Inflammatory macrophage (primary cell): ENCODE measurements at places on chromosomes 5 and 9.

DNA sequence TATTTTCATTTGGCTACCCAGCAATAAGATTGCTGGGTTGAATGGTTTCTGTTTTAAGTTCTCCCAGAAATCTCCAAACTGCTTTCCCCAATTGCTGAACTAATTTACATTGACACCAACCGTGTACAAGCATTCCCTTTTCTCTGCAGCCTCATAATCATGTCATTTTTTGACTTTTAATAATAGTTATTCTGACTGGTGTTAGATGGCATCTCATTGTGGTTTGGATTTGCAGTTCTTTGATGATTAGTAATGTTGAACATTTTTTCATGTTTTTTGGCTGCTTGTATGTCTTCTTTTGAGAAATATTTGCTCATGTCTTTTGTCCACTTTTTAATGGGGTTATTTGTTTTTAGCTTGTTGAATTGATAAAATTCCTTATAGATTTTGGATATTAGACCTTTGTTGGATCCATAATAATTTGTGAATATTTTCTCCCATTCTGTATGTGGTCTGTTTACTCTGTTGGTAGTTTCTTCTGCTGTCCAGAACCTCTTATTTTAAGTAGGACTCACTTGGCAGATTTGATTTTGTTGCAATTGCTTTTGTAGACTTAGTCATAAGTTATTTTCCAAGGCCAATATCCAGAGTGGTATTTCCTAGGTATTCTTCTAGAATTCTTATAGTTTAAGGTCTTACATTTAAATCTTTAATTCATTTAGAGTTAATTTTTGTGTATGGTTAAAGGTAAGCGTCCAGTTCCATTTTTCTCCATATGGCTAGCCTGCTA lies 793.7 kb downstream of the BRINP1 start:
- DNase-seq = no peak

DNA sequence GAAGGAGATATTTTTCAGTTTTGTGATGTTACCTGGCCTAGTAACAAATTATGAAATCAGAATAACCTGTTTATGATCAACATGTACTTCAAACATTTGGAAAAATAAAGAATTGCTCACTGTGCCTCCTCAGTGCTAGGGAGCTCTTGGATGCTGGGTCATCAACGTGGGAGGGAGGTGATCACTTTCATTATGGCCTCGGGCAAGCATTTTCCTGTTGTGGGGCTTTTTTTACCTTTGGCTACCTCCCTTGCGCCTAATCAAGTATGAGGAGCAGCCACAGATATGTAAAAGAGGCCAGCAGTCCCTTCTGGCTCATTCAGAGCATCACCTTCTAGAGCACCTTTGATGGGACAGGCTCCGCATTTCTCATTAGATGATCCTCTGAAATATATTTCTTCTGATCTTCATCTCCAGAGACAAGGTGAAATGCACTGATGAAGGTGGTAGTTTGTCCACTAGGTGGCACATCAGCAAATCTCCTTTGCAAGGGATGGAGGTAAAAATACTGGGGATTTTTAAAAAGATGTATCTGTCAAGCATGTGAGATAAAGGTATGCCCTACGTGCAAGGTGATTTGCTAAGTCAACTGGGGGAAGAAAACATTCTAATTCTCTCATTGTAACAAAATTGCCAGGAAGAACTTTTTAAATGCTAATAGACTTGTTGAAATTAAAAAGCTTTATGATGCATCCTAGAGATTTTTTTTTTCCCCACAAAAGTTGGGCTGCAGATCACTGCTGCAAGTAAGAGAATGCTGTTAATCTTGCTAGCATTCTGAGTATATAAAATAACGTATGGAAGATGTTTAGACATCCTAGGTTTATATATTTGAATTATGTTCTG lies 218.2 kb downstream of the MAST4 start:
- DNase-seq = peak; percentile 50

- DNase-seq = no peak
These were observed 153.9 kb downstream of the PRELID2 start for GRCh38 chr5:145681216-145681615.

DNA sequence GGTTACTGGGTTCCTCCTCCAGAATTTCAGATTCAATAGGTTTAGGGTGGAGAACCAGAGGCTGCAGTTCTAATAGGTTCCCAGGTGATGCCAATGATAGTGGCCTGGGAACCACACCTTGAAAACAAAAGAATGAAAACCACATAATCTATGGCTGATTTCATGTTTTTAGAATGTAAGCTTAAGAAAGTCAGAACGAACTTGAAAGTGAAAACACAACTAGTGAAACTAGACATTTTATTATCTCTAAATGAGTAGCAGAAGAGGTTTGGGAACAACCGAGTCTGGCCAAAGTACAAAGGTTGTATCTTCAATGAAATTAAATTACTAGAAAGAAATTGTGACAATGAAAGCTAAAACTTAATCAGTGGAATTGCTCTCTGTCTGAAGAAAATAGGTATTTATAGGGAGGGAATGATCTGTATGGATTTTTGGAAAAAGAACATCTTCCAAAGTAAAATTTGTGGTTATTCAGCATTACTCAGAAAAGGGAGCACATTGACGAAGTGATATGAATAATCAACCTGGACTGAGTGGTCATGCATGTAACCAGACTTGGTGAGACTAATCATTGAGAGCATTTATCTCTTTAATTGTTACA lies 24.9 kb upstream of the CEP120 start:
- no peak for DNase-seq

- DNase-seq = no peak
These were observed 48.3 kb downstream of the BOD1 start for GRCh38 chr5:173568128-173568527.

GRCh38 chr9:111094433-111094924 lies 56.2 kb upstream of the LPAR1 start:
- peak; percentile 93 for DNase-seq

GRCh38 chr9:68975365-68976043 lies 38.4 kb downstream of the PRKACG start:
- peak; percentile 83 for DNase-seq

- DNase-seq = no peak
These were observed 125.0 kb upstream of the NR5A1 start for GRCh38 chr9:124632077-124632621.

GRCh38 chr9:93011114-93011513 lies 47.4 kb upstream of the SUSD3 start:
- no peak for DNase-seq

DNA sequence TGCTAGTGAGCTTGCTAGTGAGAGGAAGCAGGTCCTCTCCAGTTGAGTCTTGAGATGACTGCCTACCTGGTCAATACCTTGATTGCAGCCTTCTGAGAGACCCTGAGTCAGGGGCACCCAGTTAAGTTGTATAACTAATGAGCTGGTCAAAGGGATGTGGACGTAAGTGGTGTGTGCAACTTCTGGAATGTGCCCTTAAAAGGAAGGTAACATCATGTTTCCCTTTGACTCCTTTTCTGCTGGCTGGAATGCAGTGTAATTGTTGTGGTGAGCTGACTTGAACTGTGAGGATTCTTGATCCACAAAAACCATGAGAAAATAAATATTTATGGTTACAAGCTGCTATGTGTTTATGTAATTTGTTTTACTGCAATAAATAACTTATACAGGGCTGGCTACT lies 2.4 kb upstream of the SNX2 start:
- DNase-seq = no peak

GRCh38 chr9:124309667-124310084 lies 51.9 kb downstream of the NEK6 start:
- DNase-seq = no peak

GRCh38 chr5:174817610-174818009 lies 93.2 kb downstream of the MSX2 start:
- no peak for DNase-seq

DNA sequence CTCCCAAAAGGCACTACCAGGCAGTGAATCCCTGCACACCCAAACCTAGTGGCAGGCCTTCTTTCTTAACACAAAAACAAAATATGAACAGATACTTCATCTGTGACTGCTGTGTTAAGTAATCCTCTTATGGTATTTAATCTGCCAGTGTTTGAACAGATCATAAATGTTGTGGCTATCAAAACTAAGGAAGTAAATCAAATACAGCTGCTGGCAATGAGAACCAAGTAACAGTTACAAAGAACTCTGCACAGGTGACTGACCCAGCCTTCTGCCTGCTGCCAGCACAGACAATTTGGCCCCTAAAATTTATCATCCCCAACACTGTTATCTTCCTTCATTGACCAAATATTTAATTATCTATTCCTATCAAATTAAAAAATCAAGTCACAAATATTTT lies 78.0 kb downstream of the GNAQ start:
- no peak for DNase-seq

DNA sequence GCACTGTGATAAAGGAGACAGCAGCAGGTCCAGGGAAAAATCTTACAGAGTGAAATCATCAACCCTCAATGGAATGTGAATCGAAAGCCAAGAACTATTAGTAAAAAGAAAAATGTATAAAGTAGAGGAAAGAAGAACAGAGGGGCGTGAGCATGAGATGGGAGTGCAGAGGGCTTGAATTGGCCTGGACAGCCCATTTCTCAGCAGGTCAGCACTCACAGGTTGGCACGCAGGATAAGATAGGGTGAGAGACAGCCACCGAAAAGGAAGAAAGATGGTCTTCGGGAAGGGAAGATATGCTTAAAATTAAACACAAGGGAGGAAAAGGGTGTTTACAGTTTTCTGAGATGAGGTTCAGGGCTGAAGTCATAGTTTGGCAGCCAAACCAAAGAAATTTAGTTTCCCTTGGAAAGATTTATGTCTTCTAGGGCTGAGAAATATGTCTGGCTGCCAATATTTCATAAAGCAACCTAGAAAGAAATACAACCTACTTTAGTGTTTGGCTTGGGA lies 524.7 kb downstream of the SPATA31D1 start:
- DNase-seq = no peak

DNA sequence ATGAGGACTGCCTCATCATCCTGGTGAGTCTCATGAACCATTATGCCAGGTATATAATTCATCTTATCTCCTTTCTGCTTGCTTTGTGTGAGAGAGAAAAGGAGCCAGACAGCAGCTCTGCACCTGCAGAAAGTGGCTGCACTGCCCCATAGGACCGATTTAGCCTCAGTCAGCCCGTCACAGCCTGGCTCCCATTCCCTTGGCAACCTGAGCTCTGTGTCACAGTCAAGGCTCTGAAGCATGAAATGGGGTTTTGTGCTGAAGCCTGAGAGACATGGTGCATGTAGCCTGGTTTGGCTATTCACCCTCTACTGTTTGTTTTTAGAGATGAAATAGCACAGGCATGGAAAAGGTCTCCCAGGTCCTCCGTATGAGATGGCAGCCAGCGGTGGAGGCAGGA lies 198.3 kb downstream of the KCTD16 start:
- DNase-seq = no peak
